ENCODE measurements at places on chromosomes 16 and 17. TPM values are rescaled to one million over a fixed set of nuclear protein-coding genes. Genes with fewer than 3 reads are reported as not detected.

- no peak for DNase-seq
These were observed 74.4 kb upstream of the TMEM132E start for GRCh38 chr17:34504814-34505484.

CRYBA1 gene
- not detected for total RNA-seq

DNA sequence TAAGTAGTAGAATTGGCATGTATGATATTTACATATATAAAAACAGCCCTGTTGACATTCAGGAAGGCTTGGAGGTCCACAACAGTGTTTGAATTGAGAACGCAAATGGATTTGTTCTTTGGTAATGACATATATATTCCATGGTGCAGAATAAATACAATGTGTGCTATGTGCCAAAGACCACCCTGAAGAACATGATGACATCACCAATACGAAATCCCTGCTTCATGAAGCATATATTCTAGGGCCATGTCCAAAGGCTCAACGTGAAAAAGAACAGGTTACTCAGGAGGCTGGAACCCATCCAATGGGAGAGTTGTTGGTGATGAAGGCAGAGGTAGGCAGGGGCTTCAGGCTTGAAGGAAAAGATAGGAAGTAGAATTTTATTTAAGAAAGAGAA lies 423.9 kb upstream of the MAF start:
- DNase-seq = no peak

PRSS27 gene
- not detected for total RNA-seq

- no peak for DNase-seq
These were observed 2.5 kb downstream of the C1QTNF8 start for GRCh38 chr16:1093284-1094123.

DNA sequence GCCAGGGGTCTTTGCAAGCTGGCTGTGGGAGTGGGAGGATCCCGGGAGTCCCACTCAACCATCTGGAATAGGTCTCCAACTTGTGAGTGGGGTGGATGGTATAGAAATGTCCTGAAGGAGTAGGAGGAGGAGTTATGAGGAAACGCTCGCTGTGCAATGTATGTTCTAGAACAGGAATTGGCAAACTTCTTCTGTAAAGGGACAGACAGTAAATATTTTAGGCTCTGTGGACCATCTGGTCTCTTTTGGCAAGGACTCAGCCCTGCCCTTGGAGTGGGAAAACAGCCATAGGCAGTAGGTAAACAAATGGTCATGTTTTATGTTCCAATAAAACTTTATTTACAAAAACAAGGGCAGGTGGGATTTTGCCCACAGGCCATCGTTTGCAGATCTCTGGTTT lies 149.2 kb downstream of the NPIPB5 start:
- DNase-seq = peak; percentile 44

GRCh38 chr16:15608398-15609285 lies 34.3 kb downstream of the MARF1 start:
- no peak for DNase-seq

MPV17L gene
- total RNA-seq = 0.75 TPM

TNFRSF17 gene
- not detected for total RNA-seq

CES4A gene
- total RNA-seq = 0.11 TPM

SYT17 gene
- total RNA-seq = 2.4 TPM
